NCI-H2107 (cell line): ENCODE measurements at places on chromosomes 5 and 9.

DNA sequence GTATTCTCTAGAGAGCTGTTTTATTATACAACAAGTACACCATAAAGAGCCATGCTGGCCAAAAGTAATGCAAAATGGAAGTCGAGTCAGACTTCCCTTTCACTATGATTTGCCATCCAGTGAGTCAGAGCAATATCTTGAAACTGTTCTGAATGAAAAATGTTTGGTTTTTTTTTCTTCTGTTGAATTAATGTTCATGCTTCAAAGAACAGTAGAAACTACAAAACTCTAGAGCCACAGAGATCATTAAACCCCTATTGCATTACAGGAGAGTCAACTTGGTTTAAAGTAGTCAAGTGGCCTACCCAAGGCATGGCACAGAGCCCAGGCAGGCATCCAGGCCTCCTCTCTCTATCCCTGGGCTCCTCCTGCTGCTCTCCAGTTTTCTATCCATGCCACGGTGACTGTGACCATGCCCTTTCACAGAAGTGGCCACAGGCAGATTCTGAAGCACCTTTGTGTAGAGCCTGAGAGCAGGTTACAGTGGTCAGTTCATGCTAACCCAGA lies 358.9 kb downstream of the DEPDC1B start:
- DNase-seq, result no peak

GRCh38 chr9:91948597-91949391 lies 1.2 kb downstream of the ROR2 start:
- no peak for DNase-seq

- DNase-seq, result no peak
Measured at GRCh38 chr5:174446446-174446845, 277.9 kb upstream of the MSX2 start.

DNA sequence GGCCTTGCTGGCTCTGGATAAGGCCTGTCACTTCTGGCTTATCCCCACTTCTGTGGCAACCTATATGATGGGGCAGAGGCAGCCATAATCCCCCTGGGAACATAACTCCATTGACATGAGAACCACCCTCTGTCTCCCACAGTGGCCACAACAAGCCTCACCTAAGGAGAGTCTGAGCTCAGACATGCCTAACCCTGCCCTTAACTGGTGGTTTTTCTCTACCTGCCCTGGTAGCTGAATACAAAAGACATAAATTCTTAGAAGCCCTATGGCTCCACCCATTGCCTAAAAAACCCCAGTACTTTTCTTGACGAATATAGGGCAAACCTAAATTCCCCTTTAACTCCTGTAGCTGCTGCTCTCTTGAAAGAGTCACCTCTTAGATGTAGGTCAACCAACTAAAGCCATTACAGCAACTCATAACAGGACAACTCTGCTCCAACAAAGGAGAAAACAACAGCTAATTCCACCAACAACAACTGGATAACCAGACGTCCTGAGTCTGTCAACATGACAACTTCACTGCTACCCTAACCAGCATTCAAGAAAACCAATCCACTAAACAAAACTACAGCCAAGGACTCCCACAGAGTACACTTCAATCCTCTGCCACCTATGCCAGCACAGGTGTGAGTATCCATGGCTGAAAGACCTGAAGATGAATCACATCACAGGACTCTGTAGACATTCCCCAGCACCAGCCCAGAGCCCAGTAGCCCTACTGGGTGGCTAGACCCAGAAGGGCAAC lies 427.7 kb downstream of the PRELID2 start:
- DNase-seq, result no peak

DNA sequence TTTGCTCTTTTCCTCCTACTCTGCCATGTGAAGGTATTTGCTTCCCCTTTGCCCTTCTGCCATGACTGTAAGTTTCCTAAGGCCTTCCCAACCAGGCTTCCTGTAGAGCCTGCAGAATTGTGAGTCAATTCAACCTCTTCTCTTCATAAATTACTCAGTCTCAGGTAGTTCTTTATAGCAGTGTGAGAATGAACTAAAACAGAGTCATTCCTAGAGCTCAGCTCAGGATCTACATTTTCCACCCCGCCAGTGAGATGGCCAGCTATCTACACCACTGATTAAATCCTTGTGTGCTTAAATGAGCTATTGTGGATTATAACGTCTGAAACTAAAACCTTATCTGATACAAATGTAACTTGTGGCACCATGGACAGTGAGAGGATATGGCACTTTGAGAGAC lies 55.0 kb downstream of the FRMD3 start:
- no peak for DNase-seq

- DNase-seq, result no peak
Measured at GRCh38 chr5:160251406-160252155, 22.3 kb downstream of the FABP6 start.

GRCh38 chr5:174935854-174936474 lies 211.6 kb downstream of the MSX2 start:
- peak; percentile 2 for DNase-seq

GRCh38 chr9:16828340-16829281 lies 41.9 kb downstream of the BNC2 start:
- no peak for DNase-seq

DNA sequence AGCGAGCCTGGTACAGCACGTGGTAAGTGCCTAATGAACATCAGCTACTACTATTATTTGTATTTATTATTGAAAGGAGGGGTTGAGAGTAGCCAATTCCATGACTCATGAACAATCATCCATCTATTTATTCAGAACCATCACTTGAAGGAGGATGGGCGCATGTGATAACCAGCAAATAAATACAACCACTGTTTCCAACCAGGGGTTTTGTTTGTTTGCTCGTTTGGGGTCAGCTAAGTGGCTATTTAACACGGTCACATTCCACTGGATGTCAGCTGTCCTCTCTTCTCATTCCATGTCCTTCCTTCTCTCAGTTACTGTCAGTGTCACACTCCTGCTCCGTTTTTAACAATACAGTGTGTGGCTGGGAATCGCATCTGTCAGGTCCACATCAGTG lies 8.6 kb downstream of the RAPGEF1 start:
- DNase-seq, result no peak

- DNase-seq, result no peak
Measured at GRCh38 chr5:103693517-103693916, 130.9 kb upstream of the NUDT12 start.

- no peak for DNase-seq
Measured at GRCh38 chr5:168339109-168339771, 47.8 kb downstream of the WWC1 start.

- no peak for DNase-seq
Measured at GRCh38 chr5:4222821-4223220, 627.2 kb downstream of the IRX1 start.

DNA sequence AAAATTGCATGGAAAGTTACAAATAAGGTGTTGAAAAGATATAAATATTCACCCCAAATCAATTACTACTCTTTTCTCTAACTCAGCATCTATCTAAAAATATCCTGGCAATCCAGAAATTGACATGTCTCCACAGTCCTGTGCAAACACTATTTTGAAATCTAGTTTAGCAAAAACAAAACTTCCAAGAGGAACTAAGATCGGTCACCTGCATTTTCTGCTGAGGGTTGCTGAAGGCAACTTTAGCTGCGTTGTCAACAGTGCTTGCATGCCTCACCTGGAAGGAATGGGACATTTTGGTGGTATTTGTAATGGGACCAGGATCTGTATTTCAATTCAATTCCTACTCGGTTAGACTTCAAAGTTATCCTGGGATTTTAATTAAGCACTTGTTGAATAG lies 398.3 kb downstream of the NTRK2 start:
- DNase-seq, result no peak

GRCh38 chr9:35718721-35719511 lies 13.1 kb downstream of the TLN1 start:
- no peak for DNase-seq

- DNase-seq, result no peak
Measured at GRCh38 chr9:130394320-130394719, 50.4 kb upstream of the ASS1 start.

DNA sequence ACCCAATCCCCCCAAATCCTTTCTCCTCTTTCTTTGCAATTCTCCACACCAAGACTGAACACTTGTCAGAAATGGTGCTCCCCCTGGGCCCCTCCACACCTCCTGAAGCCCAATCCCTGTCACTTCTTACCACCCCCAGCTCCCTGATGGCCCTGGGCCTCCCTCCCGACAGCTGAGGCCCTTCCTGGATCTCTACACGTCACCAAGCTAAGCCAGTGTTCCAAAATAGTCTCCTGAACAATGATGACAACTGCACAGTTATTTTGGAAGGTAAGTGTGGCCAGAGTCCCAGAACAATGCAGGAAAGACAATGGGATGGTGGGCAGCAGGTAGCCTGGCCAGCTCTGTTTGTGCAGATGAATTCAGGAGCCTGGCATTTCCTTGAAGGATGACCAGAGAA lies 63.7 kb upstream of the PRSS3 start:
- no peak for DNase-seq

GRCh38 chr5:167488371-167488770 lies 803.1 kb upstream of the WWC1 start:
- no peak for DNase-seq

DNA sequence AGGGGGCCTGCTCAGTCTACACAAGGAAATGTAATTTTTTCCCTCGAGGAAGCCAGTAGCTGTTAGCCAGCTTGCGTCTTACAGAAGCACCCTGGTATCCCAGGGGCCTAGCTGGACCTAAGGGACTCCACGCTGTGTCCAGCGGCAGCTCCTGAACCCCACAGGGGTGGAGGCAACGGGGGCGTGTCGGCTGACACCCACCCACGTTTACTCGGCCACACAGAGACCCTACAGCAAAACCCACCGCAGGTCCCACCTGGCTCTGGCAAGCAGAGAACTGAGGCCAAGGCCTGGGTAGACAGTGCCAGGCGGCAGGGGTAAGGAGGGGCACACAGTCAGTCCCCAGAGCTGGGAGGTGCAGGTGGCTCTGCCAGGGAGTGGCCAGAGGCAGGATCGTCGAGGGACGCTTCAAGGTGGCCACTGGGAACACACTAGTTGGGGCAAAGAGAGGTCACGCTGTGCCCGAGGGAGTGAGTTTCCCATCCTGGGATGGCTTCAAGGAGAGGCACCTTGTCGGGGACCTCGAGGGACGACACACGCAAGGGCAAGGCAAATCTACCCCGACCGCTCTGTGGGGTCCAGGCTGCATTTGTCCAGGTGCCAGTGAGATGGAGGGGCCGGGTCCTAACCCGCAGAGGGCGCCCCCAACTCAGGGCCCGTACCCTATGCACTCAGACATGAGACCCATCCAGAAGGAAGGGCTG lies 20.7 kb downstream of the BRD3OS start:
- DNase-seq, result no peak

- DNase-seq, result no peak
Measured at GRCh38 chr5:157563929-157564716, 11.5 kb downstream of the ADAM19 start.

GRCh38 chr9:92723299-92723625 lies 41.4 kb downstream of the BICD2 start:
- DNase-seq, result no peak

GRCh38 chr5:146770546-146770945 lies 108.0 kb downstream of the PPP2R2B start:
- DNase-seq, result no peak

DNA sequence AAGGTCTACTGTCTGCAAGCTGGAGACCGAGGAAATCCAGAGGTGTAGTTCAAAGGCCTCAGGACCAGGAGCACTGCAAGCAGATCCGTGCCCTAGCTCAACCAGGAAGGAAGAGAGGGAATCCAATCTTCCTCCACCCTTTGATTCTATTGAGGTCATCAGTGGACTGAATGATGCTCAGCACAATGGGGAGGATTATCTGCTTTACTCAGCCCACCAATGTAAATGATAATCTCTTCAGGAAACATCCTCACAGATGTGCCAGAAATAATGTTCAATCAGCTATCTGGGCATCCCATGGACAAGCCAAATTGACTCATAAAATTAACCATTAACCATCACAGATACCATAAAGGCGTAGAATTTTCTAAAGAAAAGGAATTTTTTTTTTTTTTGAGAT lies 92.0 kb downstream of the BASP1 start:
- no peak for DNase-seq

DNA sequence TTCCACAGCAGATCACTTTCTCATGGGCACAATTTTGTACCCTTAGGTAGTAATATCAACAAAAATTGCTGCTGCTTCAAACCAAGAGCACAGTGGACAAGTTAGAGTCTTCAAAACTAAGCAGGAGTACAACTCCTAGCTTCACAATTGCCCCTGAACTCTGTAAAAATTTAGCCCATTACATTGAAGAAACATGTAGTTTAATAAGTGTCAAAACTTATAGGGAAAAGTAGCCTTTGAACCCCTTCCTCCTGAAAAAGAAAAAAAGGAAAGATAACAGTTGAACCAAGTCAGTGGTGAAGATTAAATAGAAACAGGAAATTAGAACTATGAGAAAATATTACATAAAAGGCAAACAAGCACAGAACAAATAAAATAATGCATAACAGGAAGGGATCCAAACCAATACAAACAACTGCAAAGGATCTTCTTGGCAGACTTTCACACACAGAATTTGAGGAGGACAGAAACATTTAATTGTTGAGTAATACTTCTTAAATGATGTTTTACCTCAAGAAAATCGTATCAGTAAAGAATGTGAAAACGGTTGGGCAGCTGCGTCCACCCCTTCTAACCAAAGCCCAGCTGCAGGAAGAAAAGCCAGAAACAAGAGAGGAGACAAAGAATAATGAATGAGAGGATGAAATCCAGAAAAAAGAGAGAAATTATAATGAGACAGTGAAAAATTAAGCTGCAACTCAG lies 636.0 kb downstream of the NR2F1-AS1 start:
- DNase-seq, result no peak

- no peak for DNase-seq
Measured at GRCh38 chr5:148957591-148958202, 105.2 kb downstream of the SH3TC2 start.

DNA sequence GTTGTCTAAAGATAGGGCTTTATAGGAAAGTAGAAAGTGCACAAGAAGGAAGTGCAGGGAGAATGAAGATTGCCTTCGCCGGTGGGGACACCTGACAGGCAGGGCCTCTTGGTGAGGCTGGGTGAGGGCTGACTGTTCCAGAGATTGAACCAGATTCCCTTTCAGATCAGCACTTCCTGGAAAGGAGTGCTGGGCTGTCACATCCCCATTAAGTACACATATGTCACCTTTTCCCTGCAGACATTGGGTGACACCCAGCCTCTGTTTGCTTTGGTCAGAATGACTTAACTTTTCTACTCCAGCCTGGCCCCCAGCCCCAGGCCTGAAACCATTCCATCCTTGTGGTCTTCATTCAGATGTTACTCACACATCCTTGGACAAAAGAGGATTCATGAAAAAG lies 7.4 kb upstream of the SHROOM1 start:
- DNase-seq, result no peak

GRCh38 chr5:150113047-150113744 lies 26.8 kb upstream of the CSF1R start:
- no peak for DNase-seq

DNA sequence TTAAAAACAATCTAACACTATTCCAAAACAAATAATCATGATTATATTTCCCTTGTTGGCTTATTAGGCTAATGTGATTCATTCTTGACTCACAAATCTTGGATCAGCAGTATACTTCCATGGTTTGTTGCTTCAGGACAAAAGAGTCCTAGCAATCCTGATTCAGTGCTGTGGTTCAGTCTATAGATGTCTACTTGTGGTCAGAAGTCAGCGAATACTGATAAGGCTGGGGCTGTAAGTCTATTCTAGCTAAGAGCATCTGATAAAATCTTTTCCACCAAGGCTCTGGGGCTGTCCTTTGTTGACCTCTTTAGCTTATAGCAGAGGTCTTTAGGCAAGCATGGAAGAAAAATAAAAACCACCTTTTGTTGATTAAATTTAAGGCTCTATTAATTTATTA lies 4.4 kb upstream of the SMIM3 start:
- DNase-seq, result no peak
